GM04503 (cell line): ENCODE measurements at places on chromosomes 11 and 22.

GRCh38 chr22:23196165-23196564, 15.9 kb downstream of the BCR start:
- no peak for DNase-seq

DNA sequence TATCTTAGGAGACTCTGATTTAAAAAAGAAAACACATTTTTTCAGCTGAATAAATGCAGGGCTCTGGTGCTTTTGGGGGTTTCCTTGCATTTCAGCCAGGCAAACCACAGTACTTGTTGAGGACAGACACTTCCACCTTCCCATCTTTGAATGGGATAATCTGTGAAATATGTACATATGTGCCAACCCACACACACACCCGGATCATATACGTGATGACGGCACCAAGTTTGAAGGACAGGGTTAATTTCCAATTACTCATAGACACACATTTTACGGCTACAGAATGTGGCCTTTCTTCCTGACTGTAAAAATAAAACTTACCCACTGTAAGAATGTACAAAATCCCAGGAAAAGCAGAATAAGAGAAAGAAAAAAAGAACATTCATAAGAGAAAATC, 104.4 kb downstream of the MPPED2 start:
- DNase-seq: no peak

- no peak for DNase-seq
Measured at GRCh38 chr11:64590763-64591221, at the start of gene SLC22A12. TSS of gene SLC22A12 (plus strand) at chr11:64591220. CDS start at chr11:64591557, 337 bp downstream.

GRCh38 chr11:11510939-11511338, 110.9 kb downstream of the GALNT18 start:
- DNase-seq: no peak

DNA sequence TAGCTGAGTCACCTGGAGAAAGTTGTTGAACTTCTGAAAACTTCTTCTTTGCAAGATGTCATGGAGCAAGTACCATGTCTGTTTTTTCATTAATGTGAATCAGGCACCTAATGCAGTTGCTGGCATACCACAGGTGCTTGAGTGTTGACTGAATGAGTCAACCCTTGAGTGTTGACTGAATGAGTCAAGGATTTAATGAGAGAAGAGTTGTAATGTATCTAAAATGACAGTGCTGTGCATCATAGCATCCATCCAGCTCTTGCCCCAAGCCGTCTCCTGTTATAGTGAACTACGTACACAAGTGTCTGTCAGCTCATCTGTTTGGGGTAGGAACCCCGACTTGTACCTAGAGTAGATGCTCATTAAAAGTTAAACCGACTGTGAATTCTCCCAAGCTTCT, 93.1 kb downstream of the CWC15 start:
- no peak for DNase-seq

DNA sequence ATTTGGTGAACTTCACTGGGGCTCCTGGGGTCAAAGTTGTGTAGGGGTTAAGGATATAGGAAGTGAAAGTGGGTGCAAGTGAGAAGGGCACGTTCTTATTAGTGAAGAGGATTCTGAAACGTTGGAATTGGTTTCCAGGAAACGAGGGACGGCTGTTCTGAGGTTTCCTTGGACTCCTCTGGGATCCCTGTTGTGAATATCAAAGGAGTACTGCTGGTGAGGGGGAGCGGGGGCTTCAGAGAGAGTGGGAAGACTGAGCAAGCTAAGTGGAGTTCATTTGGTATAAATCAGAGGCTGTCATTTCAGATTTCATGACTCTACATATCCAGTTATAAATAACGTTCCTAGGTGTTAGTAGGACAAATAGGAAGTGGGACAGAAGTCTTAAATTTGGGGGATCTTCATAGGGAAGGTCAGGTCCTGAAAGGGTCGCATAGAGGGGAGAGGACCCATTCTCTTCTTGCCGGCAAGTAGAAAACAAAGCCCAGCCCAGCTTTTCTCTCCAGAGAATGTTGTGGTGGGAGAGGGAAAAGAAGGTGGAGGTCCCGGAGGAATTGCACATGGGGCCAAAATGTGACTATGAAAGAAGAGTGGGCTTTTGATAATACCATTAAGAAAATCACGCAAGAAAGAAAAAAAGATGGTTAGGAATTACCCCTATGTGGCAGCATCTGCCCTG, 1.1 kb upstream of the NELL1 start:
- DNase-seq: no peak

DNA sequence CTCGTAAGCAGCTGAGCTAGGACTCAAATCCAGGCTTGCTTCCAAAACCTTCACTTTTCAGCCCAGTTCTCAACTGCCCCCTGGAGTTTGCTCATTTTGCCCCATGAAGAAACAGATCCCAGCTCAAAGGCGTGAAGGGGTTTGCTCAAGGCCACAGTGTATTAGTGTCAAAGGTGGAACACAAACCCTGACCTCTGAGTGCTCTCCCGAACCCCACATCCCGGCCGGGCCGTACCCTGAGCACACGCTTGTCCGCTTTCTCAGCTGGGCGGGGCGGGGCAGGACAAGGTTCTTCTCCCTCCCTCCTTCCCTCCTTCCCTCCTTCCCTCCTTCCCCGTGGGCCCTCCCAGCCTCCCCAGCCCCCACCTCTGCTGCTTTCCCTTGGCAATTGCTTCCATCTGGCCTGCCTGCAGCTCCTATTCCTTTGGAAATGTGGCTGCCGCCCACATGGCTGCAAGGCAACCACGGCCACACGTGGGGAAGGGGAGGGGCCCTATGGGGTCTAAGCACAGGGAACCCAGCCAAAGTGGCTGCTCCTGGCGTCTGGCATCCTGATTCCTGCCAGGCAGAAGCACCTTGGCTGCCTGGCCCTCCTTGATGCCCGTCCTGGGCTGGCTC, 4.1 kb downstream of the ST3GAL4 start:
- DNase-seq: no peak

- no peak for DNase-seq
Measured at GRCh38 chr22:26785932-26786331, 128.5 kb downstream of the MIAT start.

GRCh38 chr11:75383246-75383645, 16.1 kb upstream of the RPS3 start:
- DNase-seq: no peak

- DNase-seq: peak; percentile 30
Measured at GRCh38 chr22:46267431-46268279, at the start of gene TTC38. TSS of gene TTC38 (plus strand) at chr22:46268008. CDS start at chr22:46268040, 32 bp downstream.

- no peak for DNase-seq
Measured at GRCh38 chr11:133425245-133425644, 107.1 kb downstream of the OPCML start.

- DNase-seq: no peak
Measured at GRCh38 chr11:134022748-134023147, 46.1 kb upstream of the JAM3 start.

DNA sequence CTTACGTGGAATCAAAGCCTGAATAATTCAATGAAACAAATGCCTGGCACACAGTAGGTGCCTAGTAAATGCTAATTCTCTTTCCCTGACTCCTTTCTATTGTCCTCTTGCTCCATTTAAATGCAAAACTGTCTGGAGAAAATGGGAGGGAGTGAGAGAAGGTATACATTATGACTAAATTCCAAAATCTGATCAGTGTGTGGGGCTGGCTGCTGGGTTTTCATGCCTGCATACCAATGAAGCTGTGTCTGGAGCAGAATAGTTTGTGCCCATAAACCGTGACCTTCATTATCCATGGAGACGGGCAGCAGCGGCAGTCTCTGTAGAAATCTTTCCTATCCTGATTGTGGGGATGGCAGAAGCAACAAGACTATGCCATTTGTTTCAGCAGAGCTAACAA, 223.4 kb upstream of the ZBED5 start:
- no peak for DNase-seq

DNA sequence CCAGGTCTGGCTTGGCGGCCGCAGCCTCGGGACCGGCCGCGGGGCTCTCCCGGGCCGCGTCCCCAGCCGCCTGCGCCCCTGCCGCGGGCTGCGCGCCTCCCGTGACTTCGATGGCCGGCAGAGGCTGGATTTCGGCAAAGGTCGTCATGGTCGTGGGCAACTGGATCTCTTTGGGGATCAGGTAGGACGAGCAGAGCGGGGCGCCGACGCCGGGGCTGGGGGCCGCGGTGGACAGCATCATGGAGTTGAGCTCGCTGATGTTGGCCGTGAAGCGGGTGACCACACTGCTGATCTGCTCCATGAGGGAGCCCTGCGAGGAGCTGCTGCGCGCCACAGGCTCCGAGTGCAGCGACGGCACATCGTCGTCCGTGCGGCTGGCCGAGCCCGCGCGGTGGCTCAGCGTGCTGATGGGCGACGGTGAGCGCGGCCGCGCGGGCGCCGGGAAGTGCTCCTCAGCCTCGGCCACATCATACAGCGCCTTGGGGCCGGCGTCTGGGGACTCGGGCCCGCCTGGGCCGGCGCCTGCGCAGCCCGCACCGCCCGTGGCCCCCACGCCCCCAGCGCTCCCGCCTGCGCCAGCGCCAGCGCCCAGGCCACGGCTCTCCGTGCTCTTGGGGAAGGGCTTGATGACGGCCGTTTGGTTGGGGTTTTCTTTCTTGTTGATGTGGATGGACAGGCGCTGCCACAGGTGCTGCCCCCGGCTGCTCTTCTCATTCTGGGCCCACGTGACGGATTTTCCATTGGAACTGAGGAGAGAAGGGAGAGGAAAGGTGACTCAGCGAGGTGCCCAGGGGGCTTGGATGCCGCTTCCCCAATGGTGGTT, 171.4 kb upstream of the CTSC start:
- no peak for DNase-seq

DNA sequence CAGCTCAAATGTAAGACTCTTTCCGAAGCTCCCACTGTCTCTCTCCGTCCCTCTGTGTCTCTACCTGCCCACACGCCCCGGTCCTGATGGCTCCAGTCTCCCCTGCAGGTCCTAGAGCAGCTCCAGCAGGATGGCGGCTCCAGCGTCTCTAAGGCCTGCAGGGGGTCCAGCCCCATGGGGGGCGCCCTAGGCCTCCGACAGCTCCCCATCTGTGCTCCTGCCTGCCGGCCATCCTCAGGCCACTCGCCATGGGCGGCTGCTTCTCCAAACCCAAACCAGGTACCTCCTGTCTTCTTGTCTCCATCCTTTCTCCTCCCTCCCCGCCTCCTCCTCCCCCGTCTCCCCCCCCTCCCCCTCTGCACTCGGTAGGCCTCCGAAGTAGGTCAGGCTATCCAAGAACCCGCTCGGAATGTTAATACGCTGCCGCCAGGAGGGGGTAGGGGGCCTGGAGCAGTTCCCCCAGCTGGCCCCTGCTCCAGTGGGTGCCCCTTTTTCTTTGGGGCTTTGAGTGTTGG, 699 bp downstream of the AIFM3 start:
- no peak for DNase-seq

DNA sequence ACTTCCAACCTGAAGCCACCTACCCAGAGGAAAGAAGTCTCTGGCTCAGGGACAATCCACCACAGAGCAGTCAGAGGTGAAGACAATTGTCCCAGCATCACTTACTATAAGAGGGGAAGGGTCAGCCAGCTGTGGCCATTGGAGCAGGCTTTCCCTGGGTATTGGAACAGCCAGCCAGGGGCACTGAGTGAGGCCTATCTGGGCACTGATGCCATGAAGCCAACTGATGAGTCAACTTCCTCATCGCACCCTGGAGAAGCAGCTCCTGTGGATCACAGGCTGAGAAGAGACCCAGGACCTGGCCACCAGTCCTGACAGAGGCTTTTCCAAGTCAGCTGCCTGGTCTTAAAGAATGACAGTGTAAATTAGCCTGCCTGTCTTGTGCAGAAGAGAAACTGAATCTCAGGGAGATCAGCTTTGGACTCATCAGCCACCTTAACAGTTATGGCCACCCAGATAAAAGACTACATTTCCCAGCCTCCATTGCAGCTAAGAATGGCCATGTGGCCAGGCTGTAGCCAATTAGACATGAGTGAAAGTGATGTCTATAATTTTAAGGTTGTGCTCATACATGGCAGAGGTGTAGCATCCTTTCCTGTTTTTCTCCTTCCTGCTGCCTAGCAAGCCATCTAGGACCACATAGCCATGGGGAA, 19.0 kb downstream of the CHST1 start:
- no peak for DNase-seq

DNA sequence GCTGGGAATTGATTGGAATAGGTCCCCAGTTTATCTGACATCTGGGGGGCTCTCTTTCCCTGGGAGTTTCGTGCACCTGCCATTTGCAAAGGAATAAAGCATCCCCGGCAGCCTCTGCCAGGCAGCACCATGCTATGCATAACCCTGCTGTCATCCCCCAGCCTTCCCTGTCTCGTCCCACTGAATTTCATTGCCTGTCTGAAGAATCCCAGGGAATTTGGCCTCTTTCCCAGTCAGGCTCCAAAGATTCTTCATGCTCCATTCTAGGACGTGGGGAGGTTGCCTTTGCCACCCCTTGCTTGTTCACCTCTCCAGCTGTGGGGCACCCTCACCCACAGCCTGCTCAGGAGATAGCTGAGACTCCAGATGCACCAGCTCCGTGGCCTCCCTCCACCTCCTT, 195.1 kb upstream of the TBCEL start:
- DNase-seq: no peak

GRCh38 chr22:33555814-33556522, 364.3 kb downstream of the LARGE1 start:
- no peak for DNase-seq

DNA sequence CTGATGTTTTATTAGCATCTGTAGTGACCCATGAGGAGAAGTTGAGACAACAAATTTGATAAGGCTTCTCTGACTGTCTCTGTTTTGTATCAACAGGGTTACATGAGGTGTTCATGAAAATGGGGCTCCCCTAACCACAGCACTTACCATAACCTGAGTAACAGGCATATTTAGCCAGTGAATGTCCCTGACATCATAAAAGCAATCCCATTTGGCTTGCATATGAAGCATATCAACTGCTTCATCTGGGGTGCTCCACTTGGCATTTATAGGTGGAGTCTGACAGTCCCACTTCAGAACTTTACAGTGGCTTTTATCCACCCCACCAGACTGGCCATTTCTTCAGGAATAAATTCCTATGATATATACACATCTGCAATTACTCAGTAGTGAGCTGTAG, 257.6 kb downstream of the LUZP2 start:
- DNase-seq: no peak

- DNase-seq: peak; percentile 27
Measured at GRCh38 chr22:46641811-46642266, 21.7 kb downstream of the GRAMD4 start.

- DNase-seq: no peak
Measured at GRCh38 chr22:41846268-41846987, 13.5 kb downstream of the SREBF2 start.

DNA sequence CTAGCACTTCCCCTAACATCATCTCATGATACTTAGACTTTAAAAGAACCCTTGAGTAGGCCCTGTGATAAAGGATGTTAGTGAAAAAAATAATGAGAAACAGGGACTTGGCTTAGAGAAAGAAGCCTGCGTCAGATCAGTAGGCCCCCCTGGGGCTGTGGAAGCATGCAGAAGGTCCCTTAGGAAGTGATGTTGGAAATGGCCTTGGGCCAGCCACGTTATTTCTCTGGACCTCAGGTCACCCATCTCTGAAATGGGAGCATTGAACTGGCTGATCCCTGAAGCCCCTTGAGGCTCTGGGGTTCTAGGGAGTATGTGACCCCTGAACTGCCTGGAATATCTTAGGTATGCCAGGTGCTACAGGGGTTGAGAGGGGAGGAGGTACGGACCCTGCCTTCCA, 40.2 kb downstream of the MCM5 start:
- no peak for DNase-seq
